Gastrocnemius medialis (tissue), 4 donors: ENCODE measurements at places on chromosomes 11 and 22. TPM values are rescaled to one million over a fixed set of nuclear protein-coding genes. Genes with fewer than 3 reads are reported as not detected.

The OR5P2 gene
- total RNA-seq = not detected

DNA sequence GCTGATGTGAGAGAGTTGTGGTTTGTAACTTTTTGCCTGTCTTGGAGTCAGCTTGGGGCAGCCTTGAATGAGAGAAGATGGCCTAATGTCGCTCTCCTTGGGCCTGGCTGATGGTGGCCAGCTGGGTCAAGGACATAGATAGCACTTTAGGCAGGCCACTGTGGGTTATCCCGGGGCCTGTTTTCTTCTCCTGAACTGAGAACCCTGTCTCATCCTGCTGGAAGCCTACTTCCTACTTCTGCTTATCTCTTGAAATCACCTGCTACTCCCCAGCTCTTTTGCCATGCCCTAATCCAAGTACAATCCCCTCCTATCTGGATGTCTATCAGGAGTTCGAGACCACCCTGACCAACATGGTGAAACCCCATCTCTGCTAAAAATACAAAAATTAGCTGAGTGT is 49.5 kb downstream of the OSBP2 start:
- no peak overlapping the region for H3K27ac ChIP-seq
- DNase-seq = no peak
- H3K4me1 ChIP-seq = no peaks in the 10 kb centered on the region
- no peaks in the 10 kb centered on the region for H3K36me3 ChIP-seq
- no peak overlapping the region for H3K4me3 ChIP-seq

DNA sequence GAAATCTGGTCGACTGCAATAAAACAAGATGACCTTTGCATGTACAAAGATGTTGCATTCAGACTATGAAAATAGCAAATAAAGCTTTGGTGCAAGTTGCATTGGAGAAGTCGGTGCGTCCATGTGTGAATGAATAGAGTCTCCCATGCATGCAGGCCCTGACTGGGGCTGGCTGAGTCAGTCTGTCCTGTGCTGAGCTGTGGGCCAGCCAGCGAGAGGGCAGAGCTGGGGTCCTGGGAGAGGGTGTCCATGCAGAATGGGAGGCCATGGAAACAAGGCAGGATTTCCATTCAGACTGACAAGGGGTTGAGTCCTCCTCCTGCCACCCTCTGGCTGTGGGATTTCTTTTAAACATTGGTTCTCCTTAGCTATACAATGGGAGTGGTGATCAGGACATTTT is 2.3 kb upstream of the CRYBB3 start:
- no peaks in the 10 kb centered on the region for H3K27me3 ChIP-seq
- DNase-seq = no peak
- H3K4me1 ChIP-seq = no peaks in the 10 kb centered on the region
- H3K4me3 ChIP-seq = no peak overlapping the region

The KRTAP5-7 gene
- total RNA-seq = not detected

The RIBC2 gene
- not detected for total RNA-seq

The ALKBH3 gene
- 44.1 TPM for total RNA-seq
